ENCODE measurements at places on chromosomes 6 and 20. TPM values are rescaled to one million over a fixed set of nuclear protein-coding genes. Genes with fewer than 3 reads are reported as not detected.

The LGSN gene
- total RNA-seq: not detected

The SYNGAP1 gene
- 9.0 TPM for total RNA-seq

DNA sequence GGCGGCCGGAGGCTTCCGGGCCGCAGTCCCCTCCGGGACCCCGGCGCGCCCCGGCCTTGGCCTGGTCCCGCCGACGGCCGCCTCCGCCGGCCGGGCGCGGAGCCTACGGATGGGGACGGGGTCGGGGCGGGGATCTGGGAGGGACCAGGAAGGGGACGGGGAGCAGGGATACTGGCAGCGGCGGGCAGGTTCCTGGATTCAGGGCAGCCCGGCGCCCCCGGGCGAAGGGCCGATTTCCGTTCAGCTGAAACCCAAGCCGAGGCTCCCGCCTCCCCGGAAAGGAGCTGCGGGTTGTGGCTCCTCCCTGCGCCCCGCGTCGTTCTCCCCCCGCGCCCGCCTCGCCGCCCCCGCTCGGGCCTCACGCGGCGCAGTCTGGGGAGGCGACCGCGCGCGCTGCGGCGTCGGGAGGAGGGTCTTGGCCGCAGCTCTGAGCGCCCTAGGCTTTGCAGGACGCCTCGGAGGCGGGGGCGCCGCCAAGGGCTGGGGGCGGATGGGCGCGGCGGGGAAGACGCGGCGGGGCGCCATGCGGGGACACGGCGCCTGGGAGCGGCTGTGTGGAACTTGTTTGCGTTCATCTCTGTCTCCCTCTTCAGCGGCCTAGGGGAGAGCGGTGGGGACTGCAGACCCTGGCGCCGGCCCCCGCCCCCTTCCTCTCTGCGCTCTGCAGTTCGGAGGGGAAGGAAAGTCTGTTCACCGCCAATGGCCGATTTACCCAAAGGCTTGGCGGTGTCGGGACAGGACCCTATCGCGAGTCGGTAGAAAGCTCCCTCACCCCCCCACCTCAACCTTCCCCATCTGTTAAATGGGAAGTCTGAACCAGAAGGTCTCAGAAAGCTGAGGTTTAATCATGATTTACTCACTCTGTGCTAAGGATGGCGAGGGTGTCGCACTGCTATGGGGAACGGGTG, 22.7 kb upstream of the TMEM181 start:
- DNase-seq: no peak

DNA sequence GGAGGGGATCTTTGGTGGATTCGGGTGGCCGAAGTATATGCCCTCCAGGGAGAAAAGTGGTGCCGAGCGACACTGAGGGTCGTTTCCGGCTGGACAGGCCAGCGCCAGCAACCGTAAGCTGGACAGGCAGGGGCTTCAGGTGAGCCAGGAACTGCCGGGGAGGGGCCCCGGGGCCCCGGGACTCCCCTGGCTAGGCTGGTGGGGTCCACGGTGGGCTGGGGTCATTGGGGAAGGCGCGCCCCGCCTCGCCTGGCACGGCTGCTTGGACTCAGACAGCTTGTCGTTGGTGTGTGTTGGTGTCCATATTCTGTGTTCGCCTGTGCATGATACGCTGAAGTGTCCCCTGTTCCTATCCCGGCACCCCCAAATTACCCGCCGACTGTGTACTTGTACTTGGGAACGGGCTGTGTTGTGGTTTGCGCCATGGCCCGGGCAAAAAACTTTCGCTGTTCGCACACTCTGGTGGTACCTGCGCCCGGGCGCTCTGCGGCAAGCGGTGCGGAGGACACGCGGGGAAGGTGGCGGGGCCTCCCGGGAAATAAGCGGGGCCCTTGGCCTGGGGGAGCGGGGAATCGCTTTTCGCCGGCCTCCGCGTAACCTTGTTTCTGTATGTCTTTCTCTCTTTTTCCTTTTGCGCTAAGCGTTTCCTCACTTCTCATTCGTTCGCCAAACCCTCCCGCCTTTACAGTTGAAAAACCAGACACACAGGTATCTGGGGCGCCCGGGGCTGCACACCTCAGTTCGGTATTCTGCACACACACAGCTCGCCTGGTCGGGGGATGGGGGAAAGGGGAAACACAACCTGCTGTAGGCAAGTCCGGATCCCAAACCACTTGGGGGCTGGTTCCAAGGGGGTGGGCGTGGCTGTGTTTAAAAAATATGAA, 3.2 kb downstream of the GNAS start:
- no peak for DNase-seq

- DNase-seq: no peak
Observed at GRCh38 chr6:29561606-29562181, 2.2 kb upstream of the UBD start.

Data from cardiac septum (tissue), 1 donor.